ENCODE measurements at places on chromosomes 5 and 9.

DNA sequence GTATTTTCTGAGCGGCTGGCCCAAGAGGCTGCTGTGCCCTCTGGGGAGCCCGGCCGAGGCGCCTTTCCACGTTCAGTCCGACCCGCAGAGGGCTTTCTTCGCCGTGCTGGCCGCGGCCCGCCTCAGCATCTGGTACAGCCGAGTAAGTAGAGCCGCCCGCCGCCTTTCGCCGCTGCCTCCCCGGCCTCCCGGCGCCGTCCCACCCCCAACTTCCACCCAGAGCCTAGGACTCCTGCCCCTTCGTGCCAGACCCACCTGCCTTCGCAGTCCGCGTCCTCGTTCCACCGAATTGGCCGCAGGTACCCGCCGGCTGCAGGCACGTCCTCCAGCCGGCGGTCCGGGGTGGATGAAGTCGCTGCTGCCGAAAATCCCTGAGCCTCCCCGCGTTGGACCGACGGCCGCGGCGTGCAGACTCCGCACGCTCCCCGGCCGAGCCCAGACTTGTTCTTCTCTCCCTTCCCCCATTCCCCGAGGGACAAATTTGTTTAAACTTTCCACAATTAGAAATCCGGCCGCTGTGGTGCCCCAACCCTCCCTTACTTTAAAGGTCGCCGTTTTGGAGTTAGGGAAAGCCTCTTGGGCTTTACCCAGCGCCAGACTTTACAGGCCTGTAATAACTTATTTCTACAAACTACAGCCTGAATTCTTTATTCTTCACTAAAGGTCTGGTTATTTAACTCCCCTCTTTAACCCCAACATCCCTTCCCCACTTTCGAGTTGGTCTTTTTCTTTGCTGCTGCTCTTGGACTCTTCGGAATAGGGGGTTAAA lies 589 bp downstream of the RIC1 start:
- DNase-seq: peak; percentile 43

DNA sequence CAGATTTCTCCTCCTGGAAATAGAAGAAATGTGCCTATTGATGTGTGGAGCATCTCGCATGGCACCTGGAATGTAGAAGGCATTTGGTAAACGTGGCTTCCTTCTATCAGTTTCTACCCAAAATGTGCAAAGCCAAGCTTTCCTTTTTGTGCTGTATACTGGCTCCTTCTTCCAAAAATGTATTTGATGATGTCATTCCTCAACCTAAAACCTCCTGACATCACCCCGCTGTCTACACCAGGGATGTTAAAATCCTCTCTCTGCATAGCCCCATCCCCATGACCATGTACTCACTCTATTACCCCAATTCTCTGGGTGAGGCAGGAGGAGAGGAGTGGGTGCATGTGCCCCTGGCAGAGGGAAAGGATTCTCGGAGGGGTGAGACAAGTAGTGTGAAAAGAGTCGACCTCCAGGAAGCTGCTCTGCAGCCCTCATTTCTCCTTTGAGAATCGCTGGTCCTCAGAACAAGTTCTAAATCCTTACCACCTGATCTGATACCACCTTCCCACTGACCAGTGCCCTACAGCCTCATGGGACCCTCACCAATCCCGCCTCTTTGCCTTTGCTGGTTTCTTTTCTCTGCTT lies 11.7 kb upstream of the MED10 start:
- DNase-seq: no peak

- no peak for DNase-seq
Observed at GRCh38 chr5:95317687-95318086, 32.8 kb upstream of the MCTP1 start.

GRCh38 chr9:18296702-18297055 lies 177.3 kb upstream of the ADAMTSL1 start:
- DNase-seq: no peak
